Calu3 (cell line): ENCODE measurements at places on chromosomes 5 and 9. TPM values are rescaled to one million over a fixed set of nuclear protein-coding genes. Genes with fewer than 3 reads are reported as not detected.

DNA sequence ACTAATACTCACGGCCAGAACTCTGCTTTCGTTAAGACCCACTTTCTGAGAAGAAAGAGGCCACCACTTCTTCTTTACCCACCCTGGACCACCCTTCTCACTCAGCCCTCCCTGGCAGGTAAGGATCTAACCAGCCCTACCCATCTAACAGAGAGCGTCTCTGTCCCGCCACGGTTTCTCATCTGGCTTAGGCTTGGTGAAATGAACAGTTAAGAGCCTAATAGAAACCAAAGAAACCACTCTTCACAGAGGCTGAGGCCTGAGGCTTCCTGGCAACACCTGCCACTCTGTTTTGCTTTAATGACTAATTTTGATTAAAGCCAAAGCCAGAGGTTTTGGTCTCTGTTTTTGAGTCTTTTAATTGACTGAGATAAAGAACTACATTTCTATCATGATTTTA is 354.1 kb upstream of the SLC30A5 start:
- no peak for DNase-seq

Gene SNX18
- total RNA-seq: 22.8 and 26.2 TPM in 2 replicates

DNA sequence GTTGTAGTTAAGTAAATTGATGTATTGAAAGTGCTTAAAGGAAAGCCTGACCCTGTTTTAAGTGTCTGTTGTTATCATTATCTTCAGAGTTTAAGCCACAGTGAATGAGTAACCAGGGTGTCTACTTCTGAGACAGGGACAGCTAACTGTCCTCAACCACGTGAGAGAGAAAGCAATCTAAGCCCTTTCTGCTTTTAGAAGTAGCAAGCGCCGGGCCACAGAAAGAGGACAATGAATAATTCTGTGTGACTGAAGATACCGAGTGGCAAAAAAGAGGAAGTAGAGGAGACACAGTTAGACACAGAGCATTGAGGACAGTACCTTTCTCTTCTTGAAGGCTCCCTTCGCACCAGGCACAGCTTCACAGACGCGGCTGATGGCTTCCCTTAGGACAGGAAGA is 86.3 kb downstream of the S1PR3 start:
- DNase-seq: no peak

Gene RNF208
- 10.1 and 14.2 TPM in 2 replicates for total RNA-seq

DNA sequence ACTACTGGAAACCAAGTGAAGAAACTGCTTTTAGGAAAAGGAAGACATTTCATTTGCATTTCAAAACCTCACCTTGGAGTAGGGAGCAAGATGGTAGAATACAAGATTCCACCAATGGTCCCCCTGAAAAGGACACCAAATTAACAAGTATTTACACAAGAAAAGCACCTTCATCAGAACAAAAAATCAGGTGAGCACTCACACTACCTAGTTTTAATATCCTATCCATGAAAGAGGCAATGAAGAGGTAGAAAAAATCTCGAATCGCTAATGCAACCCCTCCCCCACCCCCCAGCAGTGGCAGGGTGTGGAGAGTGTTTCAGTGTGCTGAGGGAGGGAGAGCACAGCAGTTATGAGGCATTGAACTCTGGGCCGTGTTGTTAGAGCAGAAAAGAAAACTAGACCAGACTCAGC is 1397.0 kb upstream of the C9orf72 start:
- DNase-seq: no peak

DNA sequence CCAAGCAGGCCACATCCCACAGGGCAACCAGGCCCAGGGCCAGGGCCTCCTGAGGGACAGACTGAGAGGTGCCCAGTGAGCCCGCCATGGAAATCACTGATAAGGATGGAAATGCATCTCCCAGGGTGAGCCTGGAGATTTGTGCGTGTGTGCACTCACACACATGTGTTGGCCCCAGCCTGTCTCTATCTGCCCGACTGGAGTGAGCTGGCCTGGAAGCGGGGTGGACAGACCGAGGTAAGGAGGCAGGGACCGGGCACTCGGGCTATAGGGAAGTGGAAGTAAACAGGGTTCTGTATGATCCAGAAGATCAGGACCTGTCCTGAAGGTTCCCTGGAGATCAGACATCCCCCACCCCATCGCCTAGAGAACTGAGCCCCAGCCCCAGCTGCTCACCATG is 17.4 kb downstream of the GFI1B start:
- DNase-seq: no peak

Gene ARHGEF28
- total RNA-seq: 79.3 and 92.0 TPM in 2 replicates

Gene TRMO
- total RNA-seq: 4.8 and 5.0 TPM in 2 replicates

GRCh38 chr9:122015170-122015821 is 77.8 kb downstream of the TTLL11 start:
- DNase-seq: no peak

Gene GABRA6
- total RNA-seq: not detected in 2 replicates

DNA sequence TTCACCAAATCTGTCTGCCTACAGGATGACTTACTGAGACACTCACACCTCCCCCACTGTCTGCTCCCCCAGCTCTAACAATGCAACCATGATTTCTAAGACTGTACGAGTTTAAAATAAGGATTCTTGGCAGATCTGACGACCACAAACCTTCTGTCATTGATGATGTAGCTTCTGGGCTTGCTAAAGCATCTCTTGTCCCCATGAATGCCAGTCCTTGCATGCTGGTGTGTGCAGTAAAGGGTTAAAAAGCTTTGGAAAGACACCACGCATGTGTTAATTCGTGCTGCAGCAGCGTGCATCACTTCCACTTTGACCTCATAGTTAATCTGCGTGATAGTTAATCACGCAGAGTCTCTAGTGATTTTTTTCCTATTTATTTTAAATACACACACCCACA is 411 bp upstream of the GABRG2 start:
- DNase-seq: no peak

Gene AGXT2
- total RNA-seq: not detected in 2 replicates

- DNase-seq: no peak
These were observed 536.5 kb upstream of the CDH10 start for GRCh38 chr5:25181249-25181648.

DNA sequence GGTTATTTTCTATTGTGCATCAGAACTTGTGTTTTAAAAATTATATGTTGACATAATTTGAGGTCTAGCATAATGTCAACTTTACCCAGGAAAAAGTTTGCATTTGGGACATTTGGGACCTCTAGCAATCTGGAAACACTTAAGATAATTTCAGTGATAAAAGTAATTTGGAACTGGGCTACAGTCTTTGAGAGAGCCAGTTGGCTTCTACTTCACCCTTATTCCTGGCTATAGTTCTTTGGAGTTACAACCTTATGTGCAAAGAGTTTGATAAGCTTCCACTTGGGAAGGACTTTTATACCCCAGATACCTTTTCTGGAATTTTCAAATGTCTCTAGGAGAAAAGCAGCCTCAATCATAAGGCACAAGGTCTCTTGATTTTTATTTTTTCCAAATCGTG is 139.3 kb downstream of the ARRDC3 start:
- DNase-seq: no peak

- no peak for DNase-seq
These were observed 74.0 kb downstream of the HRH2 start for GRCh38 chr5:175731756-175732465.

GRCh38 chr5:104048231-104048630 is 485.6 kb upstream of the NUDT12 start:
- DNase-seq: no peak

Gene FAXDC2
- not detected in 2 replicates for total RNA-seq

DNA sequence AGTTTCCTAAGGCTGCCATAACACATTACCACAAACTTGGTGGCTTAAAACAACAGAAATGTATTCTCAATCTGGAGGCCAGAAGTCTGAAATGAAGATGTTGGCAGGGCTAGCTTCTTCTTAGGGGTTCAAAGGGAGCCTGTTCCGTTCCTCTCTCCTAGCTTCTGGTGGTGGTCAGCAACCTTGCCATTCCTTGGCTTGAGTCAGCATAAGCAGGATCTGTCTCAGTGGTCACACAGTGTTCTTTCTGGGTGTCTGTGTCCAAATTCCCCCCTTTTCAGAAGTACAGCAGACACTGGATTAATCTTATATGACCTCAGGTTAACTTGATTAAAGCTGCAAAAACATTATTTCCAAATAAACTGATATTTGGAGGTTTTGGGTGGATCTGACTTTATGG is 2.1 kb upstream of the OSMR start:
- no peak for DNase-seq
